ENCODE measurements at places on chromosomes 16 and 17. TPM values are rescaled to one million over a fixed set of nuclear protein-coding genes. Genes with fewer than 3 reads are reported as not detected.

Gene KRTAP2-2
- not detected for total RNA-seq

Gene CHST6
- 0.13 TPM for total RNA-seq

Gene CCDC40
- total RNA-seq = 5.9 TPM

Gene ABAT
- total RNA-seq = 0.55 TPM
